ENCODE measurements at places on chromosomes 1 and 21.

- DNase-seq: no peak
These were observed 114.0 kb downstream of the KCNN3 start for GRCh38 chr1:154755858-154756730.

DNA sequence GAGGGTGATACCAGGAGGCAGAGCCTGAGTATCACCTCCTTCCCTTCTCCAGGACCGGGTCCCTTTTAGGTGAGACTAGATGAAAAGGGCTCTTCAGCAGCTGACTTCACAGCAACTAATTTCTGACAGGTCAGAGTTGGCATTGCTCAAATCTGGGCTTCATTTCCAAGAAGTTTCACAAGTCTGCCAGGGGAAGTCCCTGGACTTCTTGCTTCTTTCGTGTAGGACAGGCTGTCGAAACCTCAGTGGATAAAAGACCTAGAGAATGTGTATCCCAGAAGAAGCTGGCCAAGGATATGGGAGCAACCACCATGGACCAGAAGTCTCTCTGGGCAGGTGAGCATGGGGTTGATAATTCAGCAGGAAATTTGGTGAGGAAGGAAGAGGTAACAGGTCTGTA lies at the start of gene CHI3L2:
Gene CHI3L2, plus strand, starts transcription at position 280 of the 400 bp plus-strand sequence. Its CDS starts 17 bp downstream, at position 297.
- no peak for DNase-seq

GRCh38 chr1:202210385-202210784 lies 16.8 kb downstream of the LGR6 start:
- DNase-seq: no peak

DNA sequence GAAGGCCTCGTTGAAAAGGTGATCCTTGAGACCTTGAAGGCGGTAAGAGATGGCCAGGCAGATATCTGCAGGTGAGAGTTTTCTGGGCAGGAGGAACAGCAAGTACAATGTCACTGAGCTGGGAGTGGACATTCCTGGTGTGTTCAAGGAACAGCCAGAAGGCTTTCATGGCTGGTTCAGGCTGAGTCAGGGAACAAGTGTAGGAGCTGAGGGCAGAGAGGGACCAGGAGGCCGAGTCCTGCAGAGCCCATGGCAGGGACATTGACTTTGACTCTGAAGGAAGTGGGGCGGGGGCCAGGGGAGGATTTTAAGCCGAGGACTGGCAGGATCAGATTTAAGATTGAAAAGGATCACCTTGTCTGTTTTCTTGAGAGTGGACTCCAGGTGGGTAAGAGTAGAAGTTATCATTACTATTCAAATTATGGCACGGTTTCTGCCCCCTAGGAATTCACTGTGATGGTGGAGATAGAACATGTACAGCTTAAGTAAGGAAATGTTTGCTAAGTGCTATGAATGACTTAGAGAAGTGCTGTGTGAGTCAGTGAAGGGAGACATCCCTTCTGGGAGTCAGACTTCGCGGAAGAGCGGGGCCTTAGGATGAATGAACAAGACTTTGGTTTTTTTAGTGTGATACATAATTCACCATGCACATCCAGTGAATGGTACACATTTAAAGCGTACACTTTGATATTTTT lies 202.3 kb downstream of the KIF26B start:
- no peak for DNase-seq

GRCh38 chr1:114082304-114082630 lies 71.4 kb downstream of the SYT6 start:
- no peak for DNase-seq

DNA sequence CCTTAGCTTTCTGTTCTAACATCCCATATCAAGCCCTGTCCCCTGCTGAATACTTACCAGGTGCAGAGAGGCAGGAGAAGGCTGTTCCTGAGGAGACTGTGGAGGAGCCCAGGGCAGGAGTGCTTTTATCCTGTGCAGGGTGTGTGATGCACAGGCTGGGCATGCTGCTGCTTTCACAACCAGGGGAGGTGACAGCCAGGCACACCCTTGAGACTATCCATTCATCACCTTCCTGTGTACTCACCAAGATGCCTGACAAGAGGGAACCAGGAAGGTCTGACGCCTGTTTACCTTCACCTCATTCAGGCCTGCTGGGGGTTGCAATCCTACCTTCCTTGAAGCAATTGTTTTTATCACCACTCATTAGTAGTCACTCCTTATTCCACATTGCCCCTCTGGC lies at the start of gene LCE3E:
Gene LCE3E, minus strand, starts transcription at position 100 of the 400 bp plus-strand sequence. CDS start 572 bp downstream, outside the sequence.
- DNase-seq: no peak

DNA sequence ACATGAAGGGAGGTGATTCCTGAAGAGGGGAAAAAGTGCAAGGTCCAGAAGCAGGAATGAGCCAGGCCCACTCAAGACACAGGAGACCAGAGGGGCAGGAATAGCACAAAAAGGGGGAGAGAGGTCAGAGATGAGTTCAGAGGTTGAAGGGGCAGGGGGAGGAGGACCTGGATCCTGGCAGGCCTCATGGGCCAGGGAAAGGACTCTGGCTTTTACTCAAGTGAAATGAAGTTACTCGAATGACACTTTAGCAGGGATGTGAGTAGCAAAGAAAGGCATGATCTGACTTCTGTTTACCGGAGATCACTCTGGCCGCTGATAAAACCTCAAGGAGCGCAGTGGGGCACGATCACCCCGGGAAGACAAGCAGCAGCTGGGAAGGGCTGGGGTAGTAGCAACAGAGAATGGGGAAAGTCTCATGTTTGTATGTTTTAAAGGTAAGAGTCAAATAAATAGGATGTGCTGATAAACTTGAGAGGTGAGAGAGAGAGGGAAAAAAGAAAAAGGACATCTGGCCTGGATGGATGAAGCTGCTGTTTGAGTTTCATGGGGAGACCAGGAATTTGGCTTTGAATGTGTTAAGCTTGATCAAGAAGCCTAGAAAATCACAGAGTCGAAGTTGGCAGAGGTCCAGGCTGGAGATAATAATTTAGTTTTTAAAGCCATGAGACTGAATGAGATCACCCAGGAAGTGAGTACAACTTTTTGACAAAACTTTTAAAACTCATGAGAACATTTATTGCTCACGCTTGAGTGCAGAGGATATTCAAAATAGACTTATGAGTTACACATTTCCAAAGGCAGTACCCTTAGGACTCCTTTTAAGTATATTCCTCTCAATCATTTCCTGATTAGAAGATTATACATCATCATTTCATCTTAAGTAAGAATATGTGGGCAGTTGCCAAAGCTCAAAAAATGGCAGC lies 156.0 kb downstream of the RERE start:
- peak; percentile 58 for DNase-seq

DNA sequence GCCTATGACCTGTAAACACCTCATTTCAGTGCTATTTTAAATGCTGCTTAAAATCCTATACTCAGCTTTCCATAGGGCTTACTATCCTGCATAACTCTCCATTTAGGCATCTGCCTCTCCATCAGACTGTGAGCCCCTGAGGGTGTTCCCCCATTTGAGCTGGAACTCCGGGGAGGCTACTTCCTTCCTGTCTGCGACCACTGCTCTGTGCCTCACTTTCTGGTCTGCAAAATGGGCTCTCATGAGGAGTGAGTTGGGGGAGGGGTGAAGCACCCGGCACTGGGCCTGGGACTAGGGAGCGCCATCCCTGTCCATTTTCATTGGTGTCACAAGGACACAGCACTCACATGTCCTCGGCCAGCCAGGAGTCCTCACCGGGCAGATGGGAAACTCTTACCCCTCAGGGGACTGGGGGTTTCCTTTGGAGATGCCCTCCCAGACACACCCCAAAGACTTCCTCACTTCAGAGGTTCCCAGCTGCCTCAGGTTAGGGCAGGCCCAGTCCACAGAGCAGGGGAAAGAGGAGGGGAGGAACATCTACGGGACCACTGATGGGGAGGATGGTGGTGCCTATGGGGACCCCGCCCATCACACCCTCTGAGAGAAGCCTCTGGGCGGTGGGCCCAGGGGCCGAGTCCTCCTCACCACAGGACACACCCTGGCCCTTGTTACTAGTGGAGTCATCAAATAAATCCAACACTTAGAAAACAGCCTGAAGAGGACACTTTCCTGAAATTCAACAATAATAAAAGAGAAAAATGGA lies 134.9 kb downstream of the MATN1 start:
- DNase-seq: no peak

DNA sequence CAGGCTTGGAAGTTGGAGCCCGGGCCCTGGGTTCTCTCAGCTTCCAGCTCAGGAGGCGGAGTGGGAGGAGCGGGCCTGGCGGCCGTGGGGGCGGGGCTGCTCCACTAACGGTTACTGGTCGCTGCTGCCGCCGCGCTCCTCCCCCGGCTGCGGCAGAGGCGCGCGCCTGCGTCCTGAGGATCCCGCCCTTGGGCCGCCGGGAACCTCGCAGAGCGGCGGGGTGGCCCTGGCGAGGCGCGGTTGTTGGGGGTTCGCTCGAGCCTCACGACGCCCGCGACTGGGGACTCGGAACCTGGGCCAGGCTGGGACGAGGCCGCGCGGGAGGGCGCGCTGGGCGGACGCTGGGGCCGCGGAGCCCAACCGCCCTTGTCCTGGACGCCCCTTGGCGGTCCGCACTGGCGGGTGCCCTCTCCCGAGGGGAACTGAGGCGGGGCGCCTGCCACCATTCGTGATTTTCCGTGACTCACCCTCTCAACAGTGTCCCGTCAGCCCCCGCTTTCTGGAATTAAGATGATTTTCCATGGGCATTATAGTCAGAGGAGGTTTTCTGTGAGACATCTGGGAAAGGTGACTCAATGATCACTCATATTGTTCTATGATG lies 34.1 kb downstream of the OR2G3 start:
- DNase-seq: peak; percentile 23

DNA sequence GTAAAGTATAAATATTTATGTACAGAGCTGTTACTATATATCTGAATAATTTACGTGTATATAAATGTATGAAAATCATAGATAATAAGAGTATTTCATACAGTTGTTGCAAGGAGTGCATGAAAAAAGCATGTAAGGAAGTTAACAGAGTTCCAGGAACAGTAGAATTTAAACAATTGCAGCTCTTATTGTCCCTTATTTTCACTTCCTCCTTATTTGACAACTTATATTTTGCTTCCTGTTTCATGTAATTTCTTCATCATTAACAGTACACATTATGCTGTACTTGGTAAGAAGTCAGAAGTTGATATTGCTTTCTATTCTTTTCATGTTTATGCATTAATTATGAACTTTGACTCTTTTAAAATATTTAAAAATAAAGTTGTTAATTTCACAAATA lies 681.5 kb downstream of the LRRIQ3 start:
- no peak for DNase-seq

DNA sequence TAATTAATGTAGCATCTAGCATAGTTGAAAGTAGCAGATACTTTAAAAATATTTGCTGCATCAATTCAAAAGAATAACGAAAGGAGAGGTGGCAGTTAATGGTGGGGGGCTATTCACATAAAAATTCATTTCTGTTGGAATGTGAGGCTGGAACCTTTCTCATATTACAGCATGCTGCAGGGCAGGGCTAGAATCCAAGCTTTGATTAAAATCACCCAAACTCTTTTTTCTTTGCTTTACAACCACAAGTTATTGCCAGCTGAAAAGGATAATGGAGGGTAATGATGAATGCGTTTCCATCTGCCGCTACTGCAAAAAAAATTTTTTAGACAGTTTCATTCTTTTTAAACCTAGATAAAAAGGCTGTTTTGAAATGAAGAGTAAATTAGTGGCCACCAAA lies 9.8 kb downstream of the DISP1 start:
- DNase-seq: no peak

- DNase-seq: no peak
These were observed 52.6 kb upstream of the B3GALNT2 start for GRCh38 chr1:235556807-235557206.

DNA sequence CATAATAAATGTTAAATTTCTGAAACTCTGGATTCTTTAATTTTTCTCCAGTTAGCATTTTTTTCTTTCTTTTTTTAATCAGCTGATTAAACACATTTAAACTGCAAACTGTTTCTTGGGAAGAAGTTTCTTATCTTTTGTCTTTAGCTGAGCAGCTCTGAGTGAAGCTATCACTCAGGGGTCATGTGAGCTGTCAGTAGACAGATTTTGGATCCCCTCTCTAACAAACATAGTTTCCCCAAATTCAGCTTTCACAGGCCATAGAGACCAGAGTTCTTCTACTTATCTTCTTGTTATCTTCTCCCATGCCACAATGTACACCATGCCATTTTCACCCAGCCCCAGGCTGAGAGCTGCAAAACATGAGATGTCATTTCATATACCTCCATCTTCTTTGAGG lies 148.9 kb downstream of the CDC42BPA start:
- DNase-seq: no peak

GRCh38 chr1:161020509-161021164 lies at the start of gene F11R:
Gene F11R (minus strand): TSS chr1:161021152. CDS start chr1:161021073, 79 bp downstream.
- no peak for DNase-seq

Measured in activated naive CD4-positive, alpha-beta T cell treated with anti-CD3 and anti-CD28 coated beads, Interleukin-2, amount 50 U/mL, for 16 hours (primary cell).